Hematopoietic multipotent progenitor cell (in vitro differentiated cells): ENCODE measurements at places on chromosomes 5 and 9.

DNA sequence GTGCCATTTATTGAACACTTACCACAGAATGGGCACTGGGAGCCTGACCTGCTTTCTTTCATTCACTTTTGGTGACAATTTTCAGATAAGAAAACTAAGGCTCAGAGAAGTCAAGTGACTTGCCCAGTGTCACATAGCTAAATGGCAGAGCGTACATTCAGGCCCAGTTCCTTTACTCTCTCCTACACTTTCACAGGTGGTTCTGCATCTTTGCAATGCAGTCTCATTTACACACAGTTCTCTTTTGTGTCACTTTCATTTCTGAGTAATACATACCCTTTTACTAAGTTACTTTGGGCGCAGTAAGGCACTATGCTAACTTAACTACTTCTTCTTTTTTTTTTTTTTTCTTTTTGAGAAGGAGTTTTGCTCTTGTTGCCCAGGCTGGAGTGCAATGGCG is 8.3 kb downstream of the NFIL3 start:
- DNase-seq: no peak

DNA sequence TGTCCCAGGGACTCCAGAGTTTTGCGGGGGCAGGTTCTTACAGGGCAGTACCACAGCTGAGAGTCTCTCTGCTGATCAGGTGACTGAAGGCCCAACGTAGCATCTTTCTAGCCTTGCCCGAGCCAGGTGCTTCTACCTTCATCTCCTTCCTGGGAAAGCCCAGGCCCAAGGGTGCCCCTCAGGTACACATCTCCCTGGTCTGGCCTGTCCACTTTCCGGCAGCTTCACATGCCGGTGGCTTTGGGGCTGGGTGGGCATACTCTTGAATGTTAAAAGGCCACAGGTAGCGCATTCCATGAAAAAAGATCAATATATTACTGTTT is 5.7 kb upstream of the PHYKPL start:
- DNase-seq: no peak

- no peak for DNase-seq
Measured at GRCh38 chr5:643811-644271, 31.7 kb downstream of the CEP72 start.

DNA sequence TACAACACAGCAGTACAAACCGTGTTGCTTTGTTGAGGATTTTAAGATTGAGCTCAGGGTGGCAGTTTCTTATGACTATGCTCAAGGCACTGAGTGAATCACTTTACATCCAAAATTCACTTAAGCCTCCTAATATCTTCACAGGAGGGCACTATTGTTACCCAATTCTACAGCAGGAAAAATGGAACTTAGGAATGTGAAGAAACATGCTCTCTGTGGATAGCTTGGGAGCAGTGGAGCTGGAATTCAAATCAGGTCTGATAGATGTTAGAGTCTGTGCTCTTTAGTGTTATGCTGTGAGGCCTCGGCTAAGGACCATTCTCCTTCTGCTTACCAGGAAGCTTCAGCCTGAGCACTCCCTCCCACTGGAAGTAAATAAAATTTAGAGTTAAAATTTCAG is 18.7 kb upstream of the HMHB1 start:
- no peak for DNase-seq

DNA sequence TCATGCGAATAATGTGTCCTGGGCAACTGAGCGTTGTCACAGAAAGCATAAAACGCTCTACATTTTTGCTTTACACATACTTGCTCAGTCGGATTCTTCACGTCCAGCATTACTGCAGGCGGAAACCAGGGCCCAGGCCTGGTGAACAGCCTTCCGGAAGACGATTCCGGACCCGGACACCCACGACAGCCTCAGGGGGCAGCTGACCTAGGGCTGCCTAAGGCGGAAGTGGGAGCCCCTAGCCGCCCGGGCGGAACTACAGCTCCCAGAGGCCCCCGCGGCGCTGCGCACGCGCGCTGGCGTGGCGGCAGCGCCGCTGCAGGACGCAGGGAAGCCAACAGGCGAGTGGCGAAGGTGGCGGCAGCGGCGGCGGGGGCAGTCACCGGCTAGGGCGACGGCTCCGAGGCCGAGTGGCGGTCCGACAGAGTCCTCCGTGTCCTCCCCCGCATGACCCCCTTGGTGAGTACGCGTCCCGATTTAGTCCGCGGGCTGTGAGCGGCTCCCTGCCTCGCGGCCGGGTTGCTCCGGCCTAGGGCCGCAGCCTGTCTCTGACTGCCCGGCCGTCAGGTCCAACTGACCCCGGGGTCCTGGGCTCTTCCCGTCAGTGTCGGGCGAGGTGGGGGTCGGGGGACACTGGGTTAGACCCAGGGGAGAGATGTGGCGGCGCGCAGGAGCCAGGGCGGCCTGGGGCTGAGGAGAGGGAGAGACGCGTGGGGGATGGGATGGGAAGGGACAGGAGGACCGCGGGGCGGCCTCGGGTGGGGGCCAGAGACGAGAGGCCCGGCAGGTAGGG is at the start of gene GAPVD1:
TSS of gene GAPVD1 (plus strand) at position 326 of the 793 bp plus-strand sequence. CDS start 37,096 bp downstream, outside the sequence.
- peak; percentile 94 for DNase-seq

DNA sequence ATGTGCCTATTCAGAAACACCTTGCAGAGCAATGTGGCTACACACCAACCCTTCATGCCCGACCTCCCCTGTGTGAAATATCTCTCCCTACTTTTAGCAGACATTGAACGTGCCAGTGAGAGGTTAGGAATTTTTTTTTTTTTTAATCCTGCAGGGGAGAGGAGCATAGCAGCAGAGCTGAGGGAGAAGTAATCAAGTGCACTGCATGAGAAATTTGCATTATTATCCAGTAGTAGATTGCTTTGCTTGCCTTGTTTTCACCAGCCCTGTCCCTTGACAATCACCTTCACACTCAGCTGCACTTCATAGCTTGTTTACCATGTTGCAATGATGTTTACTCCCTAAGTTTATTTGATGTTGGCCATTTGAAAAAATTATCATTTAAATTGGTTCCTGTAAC is 489.6 kb upstream of the ZNF608 start:
- DNase-seq: no peak
